Pericardium fibroblast (primary cell): ENCODE measurements at places on chromosomes 5 and 9. TPM values are rescaled to one million over a fixed set of nuclear protein-coding genes. Genes with fewer than 3 reads are reported as not detected.

The FOXD4L3 gene
- total RNA-seq: not detected in 2 replicates

The PRLR gene
- under 0.01 and 2.4 TPM in 2 replicates for total RNA-seq

The UBE2B gene
- total RNA-seq: 13.0 and 23.0 TPM in 2 replicates

The RASEF gene
- 0.12 TPM in 1 of 2 replicates, not detected in the other for total RNA-seq

The NEUROG1 gene
- not detected in 2 replicates for total RNA-seq

The RHOBTB3 gene
- 140 and 143 TPM in 2 replicates for total RNA-seq

The ARHGEF28 gene
- 7.9 and 8.3 TPM in 2 replicates for total RNA-seq

The C1QTNF3 gene
- 0.35 and 1.1 TPM in 2 replicates for total RNA-seq

The KCNV2 gene
- not detected in 2 replicates for total RNA-seq

The MELK gene
- 3.5 and 6.1 TPM in 2 replicates for total RNA-seq

The ZNF366 gene
- total RNA-seq: 0.51 TPM in 1 of 2 replicates, not detected in the other

The EQTN gene
- not detected in 2 replicates for total RNA-seq

The C5orf22 gene
- total RNA-seq: 13.1 and 17.7 TPM in 2 replicates

The ANXA6 gene
- total RNA-seq: 329 and 341 TPM in 2 replicates

The OTP gene
- not detected in 2 replicates for total RNA-seq

The RGS7BP gene
- total RNA-seq: 0.17 and 0.35 TPM in 2 replicates

The AFAP1L1 gene
- 17.1 and 23.3 TPM in 2 replicates for total RNA-seq

The CAMK2A gene
- not detected in 2 replicates for total RNA-seq

The TMEM252 gene
- not detected in 2 replicates for total RNA-seq

The ARL15 gene
- 4.0 and 13.8 TPM in 2 replicates for total RNA-seq

The HRCT1 gene
- 1.4 and 3.3 TPM in 2 replicates for total RNA-seq

The LCN9 gene
- total RNA-seq: not detected in 2 replicates

The SMIM33 gene
- not detected in 2 replicates for total RNA-seq

The DRD1 gene
- not detected in 2 replicates for total RNA-seq

The C8G gene
- not detected in 2 replicates for total RNA-seq

The LECT2 gene
- total RNA-seq: not detected in 2 replicates

The SH3TC2 gene
- total RNA-seq: 1.9 and 2.2 TPM in 2 replicates

The SARDH gene
- 4.9 and 8.1 TPM in 2 replicates for total RNA-seq

The MRPL22 gene
- 12.0 and 35.9 TPM in 2 replicates for total RNA-seq

The HACD4 gene
- 3.7 and 7.1 TPM in 2 replicates for total RNA-seq

The PCDHGA9 gene
- total RNA-seq: 1.4 and 2.5 TPM in 2 replicates

The WDR31 gene
- total RNA-seq: 0.47 and 1.6 TPM in 2 replicates

The SPATA31A7 gene
- not detected in 2 replicates for total RNA-seq

The SPATA31A3 gene
- total RNA-seq: not detected in 2 replicates

The ZFAND5 gene
- 61.8 and 103 TPM in 2 replicates for total RNA-seq

The BHMT gene
- total RNA-seq: not detected in 2 replicates

The MARVELD2 gene
- 0.09 and 0.82 TPM in 2 replicates for total RNA-seq

The MYO10 gene
- total RNA-seq: 18.0 and 29.5 TPM in 2 replicates

The NTRK2 gene
- total RNA-seq: 0.34 and 5.4 TPM in 2 replicates

The PCDHB8 gene
- not detected in 2 replicates for total RNA-seq

The EIF4E1B gene
- not detected in 2 replicates for total RNA-seq

The TLE1 gene
- 20.8 and 30.8 TPM in 2 replicates for total RNA-seq

The CCL28 gene
- 1.3 and 3.1 TPM in 2 replicates for total RNA-seq

The TGFBI gene
- total RNA-seq: 606 and 842 TPM in 2 replicates
